ENCODE measurements at places on chromosomes 5 and 9. TPM values are rescaled to one million over a fixed set of nuclear protein-coding genes. Genes with fewer than 3 reads are reported as not detected.

DNA sequence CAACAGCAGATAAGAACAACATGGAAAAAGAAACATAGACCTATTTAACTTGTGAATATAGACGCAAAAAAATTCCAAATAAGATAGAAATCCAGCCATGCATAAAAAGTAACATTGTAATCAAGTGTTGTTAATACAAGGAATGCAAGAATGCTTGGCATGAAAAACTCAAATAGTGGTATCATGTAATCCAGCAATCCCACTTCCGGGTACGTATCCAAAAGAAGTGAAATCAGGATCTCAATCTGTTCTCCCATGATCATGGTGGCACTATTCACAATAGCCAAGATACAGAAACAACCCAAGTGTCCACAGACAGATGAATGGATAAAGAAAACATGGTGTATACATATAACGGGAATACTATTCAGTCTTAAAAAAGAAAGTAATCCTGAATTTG, 437.4 kb downstream of the ARHGEF28 start:
- DNase-seq = no peak

- peak; percentile 8 for DNase-seq
Observed at GRCh38 chr9:127283917-127284497, 19.4 kb downstream of the GARNL3 start.

DNA sequence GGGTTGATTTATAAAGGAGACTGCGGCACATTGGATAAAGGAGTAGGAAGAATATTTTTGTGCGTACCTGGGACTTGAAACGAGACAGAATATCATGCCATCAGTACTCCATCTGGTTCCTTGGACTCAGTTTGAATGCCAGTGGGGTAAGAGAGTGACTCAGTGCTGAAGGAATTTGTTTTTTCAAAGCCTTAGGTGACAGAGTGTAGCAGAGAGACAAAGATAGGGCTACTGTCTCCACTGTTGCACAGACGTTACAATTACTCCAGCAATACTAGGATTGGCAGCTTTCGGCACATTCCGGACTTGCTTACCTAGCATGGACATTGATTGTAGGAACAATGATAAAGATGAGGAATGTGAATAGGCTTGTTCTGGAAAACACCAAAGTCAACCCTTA, 250.7 kb downstream of the KCTD16 start:
- no peak for DNase-seq

GRCh38 chr5:137090721-137091120, 408.4 kb downstream of the SPOCK1 start:
- no peak for DNase-seq

- DNase-seq = no peak
Observed at GRCh38 chr5:24005384-24005783, 498.0 kb downstream of the PRDM9 start.

GRCh38 chr5:136314302-136314701, 51.0 kb downstream of the TRPC7 start:
- DNase-seq = no peak

- DNase-seq = no peak
Observed at GRCh38 chr9:108095496-108095895, 605.9 kb upstream of the KLF4 start.

DNA sequence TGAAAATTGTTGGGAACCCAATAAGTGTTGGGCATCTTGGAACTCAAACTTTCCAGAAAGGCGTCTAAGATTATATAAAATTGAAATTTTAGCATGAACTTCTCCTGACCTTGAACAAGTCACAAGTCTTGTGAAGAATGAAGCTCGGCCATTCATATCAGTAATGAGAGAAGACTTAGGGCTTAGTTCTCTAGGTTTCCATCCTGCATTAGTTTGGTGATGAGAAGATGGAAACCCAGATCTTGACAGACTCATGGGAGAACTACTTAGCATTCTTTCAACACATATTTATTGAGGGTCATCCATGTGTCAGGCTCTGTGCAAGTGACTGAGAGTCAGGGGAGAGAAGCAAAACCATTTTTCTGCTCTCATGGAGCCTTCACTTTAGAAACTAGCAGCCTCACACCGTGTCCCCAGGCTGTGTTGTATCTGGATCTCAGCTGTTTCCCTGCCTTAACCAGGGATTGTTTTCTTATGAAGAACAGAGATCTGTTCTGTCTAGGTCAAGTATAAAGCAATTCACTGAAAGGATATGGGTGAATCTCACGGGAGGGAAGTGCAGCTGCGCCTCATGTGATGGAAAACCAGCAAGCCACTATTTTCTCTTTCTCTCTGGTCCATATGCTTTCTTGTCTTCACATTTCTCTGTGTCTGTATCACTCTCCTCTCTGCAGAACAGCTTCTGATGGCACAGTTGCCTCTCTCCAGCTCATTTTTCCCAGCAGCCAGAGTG, 3.4 kb downstream of the GARNL3 start:
- no peak for DNase-seq

DNA sequence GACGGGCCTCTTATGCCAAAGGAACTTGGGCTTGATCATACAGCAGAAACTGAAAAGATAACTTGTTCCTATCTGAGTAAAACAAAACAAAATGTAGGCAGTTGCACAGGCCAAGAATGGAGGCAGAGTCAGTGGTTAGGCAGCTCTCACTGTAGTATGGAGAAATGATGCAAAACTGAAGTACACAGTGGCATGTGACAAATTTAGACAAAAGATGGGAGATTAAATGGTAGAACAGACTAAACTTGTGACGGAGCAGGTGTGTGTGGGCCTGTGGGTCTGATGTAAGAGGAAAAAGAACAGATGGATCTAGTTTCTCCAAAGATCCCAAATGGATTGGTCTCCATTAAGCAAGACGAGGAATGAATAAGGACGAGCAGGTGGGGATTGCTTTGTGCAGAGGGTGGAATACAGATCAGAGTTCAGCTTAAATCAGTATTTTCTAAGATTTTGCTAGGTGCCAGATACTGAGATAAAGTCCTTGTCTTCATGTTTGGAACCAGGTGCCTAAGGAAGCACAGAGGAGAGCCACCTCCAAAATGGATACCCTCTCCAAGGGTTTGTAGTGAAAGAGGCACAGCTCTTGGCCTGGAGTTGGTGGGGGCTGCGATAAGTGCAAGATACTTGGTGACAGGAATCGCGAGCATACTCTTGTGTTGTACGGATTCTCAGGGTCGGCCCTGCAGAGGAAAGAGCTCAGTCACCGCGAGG, 722 bp upstream of the DCP2 start:
- no peak for DNase-seq

DNA sequence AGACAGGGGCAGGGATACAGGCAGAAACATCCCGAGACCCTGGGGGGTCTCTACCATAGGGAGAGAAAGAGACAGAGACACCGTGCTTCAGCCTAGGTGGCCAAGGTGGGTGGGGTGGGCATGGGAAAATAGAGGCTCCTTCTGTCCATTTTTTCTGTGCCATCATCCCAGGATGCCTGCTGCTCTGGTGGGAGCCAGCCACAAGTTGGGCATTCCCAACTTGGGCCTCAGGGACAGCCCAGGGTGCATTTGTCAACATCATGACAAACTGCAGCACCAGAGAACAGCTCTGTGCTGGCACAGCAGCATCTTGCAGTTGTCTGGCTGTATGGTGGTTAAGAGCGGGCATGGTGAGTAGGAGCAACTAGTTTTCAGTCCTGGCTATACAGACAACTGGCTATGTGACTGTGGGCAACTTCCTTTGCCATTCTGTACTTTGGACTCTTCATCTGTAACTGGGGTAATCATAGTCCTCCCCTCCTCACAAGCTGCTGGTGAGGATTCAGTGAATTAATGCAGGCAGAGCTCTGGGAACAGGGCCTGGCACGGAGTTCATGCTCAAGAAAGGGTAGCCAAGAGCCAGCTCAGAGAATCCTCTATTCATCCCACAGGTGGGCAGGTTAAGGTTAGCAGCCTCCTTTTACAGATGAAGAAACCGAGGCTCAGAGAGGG, 100.4 kb downstream of the RGS3 start:
- no peak for DNase-seq

DNA sequence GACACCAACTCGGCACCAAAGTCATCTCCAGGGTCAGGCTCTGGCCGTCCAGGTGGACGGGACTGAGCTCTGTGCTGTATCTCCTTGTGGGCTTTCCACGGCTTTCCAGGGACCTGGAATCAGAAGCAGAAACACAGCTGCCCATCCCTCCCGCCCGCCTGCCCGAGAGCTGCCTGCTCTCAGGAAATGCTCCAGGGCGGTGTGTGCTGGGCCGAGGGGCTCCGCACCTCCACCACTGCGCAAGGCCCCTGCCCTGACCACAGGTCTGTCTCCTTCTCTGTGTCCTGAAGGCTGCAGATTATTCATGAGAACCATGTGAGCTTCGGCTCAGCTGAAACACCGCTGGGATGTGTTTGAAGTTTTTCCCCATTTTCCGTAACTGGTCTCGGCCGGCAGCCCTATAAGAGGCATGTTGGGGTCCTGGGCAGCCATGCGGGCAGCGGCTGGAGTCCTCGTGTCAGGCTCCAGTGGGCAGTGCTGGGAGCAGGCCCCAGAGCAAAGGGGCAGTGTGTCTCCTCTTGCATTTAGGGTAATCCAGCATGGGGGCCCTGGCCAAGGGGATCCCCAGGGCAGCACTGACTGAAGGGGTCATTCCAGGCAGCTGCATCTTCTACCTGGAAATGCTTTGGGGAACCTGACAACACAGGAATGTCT, 22.8 kb downstream of the NKD2 start:
- no peak for DNase-seq

- DNase-seq = no peak
Observed at GRCh38 chr9:135517407-135517822, 3.8 kb upstream of the LCN1 start.

- no peak for DNase-seq
Observed at GRCh38 chr5:135454946-135455345, 2.8 kb upstream of the TIFAB start.

DNA sequence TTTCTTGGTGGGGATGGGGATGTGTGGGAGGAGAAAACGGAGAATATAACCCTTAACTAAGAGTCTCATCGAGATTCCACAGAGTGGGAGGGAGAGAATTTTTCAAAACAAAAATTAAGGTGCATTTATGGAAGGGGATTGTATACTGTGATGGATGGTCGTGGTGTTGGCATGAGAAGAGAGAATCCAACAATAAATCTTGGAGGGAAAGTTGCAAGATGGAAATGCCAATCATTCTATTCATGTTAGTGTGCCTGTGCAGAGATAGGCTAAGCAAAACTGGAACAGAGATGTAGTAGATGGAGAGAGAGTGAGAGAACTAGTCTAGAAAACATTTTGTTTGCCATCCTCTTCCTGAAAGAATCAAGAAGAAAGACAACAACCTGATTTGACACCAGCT, 613.1 kb downstream of the EBF1 start:
- DNase-seq = no peak

GRCh38 chr5:57033103-57033502, 81.2 kb upstream of the MIER3 start:
- peak; percentile 37 for DNase-seq

DNA sequence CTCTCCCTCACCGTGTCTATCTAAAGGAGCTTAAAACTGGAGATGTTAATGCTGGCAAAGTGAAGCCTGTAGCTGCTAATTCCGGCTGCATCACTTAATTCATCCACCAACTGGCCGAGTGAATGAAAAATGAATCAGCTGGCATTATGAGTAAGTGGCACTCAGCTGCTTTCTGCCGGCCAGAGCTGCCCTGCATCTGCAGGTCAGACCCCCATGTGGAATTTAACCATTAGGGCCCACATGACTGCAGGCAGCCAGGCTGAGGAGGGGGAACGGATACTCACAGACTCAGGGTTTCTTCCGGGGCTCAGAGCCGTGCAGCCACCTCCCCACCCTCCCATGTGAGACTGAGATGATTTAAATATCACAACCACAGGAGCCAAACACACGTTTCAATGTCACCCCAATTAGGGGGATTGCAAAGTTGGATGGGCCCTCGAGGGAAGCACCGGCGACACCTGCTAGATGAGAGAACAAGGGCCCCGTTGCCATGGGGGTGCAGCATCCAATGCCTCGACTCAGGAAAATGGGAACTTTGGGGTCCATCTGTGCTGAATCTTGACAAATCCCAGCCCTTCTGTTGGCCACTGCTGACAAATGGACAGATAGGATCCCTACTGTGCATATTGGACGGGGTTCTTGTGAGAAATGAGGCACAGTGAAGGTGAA, 115.6 kb upstream of the ALDH1B1 start:
- no peak for DNase-seq

DNA sequence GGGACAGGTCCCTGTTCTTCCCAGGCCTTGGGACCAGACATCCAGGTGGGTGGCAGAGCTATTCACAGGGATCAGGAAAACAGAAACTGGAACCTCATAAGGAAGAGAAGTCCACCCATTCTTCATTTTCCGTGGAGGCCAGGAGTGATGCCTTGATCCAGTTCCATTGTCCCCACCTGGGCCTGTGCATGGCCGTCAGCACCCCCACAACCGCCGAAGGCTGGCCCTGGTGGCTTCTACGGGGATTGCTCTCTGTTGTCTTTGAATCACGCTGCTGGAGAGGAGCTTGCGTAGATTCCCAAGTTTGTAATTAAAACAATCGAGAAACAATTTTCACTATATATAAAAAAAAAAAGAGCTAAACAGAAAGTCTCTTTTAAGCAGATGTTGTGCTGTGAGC, 134.4 kb downstream of the MVB12B start:
- no peak for DNase-seq

DNA sequence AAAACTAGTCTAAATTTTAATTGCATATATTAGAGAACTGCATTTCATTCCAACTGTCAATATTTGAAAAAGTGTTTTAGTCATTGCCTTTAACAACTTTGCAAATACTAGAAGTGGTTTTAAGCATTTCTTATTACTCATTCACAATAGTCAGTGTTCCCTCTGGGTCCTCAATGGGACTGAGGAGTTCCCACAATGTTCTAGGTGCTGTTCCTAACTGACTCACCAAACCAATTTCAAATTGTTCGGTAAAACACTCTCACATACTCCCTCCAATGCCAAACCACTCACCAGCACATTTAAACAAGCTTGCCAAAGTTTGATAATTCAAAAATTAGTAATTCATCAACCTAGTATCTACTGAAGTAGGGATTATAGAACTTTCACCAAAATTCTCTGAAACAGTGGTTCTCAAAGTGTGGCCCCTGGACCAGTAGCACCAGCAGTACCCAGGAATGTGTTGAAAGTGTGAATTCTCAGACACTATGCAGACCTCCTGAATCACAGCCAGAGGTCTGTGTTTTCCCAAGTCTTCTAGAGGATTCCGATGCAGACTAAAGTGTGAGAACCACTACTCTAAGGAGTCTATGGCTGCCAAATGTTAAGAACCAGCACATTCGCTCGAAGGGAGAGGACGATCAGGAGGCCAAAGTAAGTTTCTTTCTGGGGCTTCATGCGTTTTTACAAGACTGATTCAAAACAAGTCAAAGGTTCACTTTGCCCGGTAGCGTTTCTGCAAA, 72.8 kb downstream of the APBA1 start:
- no peak for DNase-seq

The ARSI gene
- total RNA-seq = not detected

The FOXB2 gene
- total RNA-seq = not detected

The NDUFS6 gene
- total RNA-seq = 34.5 TPM

The OTP gene
- not detected for total RNA-seq

The SEC16A gene
- 4.4 TPM for total RNA-seq

The ZNF454 gene
- total RNA-seq = not detected

The TERT gene
- total RNA-seq = 0.03 TPM

The SLC6A3 gene
- total RNA-seq = not detected

The INSL6 gene
- not detected for total RNA-seq

The GRIN1 gene
- not detected for total RNA-seq

The CDO1 gene
- total RNA-seq = not detected
